NCI-H1436 (cell line): ENCODE measurements at places on chromosomes 7 and 10.

GRCh38 chr10:8726779-8727084, 672.2 kb downstream of the GATA3 start:
- DNase-seq = no peak

DNA sequence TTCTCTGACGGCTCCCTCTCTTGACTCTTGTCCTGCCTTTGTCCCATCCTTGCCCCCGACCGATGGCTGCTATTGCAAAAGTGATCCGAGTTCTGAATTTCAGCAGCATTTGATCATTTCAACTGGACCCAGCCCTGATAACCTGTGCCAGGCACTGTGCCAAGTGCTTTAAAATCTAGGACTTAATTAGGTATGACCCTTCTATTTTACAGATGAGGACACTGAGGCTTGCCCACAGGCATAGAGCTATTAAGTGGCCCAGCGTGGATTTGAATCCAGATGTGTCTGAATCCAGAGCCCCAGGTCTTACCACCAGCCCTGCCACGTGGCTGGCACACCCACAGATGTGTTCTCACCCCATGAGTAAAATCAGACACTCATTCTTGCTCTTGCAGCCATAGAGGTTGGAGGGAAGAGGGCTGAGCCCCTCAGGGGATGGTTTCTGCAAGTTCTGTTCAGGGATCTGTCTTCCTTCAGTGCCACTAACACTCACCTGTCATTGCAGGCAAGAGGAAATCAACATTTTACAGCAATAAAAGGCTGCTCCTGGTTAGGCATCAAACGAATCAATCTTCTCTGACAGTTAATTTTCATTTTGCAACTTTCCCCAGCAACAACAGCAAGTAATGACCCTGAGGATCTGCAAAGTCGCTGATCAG, 101.2 kb downstream of the GRID1 start:
- DNase-seq = peak; percentile 26

DNA sequence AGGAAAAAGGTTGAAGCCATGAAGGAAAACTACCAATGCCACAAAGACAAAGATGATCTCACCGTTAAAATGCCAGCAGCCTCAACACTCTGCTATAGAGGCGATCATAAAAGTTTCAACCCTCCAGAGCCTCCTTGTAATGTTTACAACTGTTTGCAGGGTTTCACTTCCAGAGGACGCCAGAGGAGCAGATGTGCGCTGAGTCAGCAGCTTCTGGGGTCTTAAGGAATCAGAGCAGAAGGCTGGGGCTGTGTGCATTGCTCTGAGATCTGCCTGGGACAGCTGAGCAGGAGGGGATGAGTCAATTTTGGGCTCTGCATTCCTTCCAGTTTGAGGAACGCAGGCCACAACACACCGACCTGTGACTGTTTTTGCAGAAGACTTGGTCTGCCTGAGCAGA, 98.3 kb downstream of the TMEM130 start:
- no peak for DNase-seq

GRCh38 chr7:88167223-88167622, 52.6 kb downstream of the SRI start:
- no peak for DNase-seq

- DNase-seq = no peak
These were observed 82.5 kb upstream of the BAIAP2L1 start for GRCh38 chr7:98483276-98483963.

DNA sequence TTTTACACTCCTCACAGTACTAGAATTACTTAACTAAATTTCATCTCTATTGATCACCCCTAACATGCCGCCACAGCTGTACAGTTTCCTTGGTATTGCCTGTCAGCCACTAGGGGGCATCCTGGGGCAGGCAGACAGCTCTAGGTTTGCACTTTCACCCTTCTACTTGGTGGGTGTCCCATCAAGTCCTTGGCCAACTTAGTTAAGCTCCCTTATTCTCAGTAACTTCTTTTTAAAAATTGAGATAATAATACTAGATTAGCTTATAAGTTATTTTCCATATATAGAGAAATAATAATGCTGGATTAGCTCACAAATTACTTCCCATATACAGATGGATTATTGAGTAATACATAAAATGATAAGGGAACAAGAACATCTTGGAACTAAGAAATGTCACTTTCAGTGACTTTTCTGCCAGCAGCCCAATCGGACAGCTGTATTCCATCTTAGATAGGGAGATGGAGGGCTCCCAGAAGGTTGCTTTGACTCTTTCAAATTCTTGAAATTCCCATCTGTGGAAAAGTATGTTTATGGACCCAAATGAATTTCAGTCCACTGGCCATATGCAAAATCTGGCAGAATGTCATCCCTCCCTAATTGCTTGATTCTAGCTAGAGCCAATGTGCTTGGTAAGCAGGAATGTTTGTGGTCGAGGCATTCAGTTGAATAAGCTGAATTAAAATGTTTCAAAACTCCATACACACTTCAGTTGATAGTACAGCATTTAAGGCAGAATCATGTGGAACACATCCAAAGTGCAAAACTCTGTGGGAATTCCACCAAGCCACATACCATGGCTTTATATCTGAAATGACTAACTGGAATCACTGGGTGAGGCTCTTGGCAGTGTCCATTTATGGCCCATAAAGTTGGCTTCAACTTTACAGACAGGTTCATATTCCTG, 309.7 kb downstream of the CSTF2T start:
- DNase-seq = no peak
